Stimulated activated naive CD4-positive, alpha-beta T cell (primary cell): ENCODE measurements at places on chromosomes 1 and 21.

DNA sequence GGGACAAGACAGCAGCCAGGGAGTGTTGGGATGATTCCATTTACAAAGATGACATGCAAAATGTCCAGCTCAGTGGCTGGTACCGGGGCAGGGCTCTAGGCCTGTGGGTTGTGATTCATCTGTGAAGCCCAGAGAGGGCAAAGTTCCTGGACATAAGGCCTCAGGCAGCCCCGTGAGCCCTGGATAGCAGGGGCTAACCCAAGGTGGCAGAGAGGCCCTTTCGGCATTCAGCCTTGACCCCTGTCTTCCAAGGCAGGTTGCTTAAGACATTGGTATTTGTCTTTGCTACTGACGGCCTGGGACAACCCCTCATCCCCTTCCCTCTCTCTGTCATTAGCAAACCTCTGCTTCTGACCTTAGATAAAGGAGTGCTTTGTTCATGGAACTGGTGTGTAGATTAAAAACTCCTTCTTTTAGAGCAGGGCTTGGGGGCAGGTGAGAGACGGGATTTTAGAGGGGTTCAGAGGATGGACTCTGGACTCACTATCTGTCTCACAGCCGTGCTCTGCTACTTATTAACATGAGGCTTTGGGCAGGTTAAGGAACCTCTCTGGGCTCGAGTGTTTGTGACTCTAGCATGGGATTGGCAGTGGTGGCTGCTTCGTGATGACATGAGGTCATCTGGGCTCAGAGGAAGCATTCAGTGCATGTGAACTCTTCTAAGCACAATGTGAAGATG lies 36.3 kb downstream of the TMEM51 start:
- DNase-seq = no peak

DNA sequence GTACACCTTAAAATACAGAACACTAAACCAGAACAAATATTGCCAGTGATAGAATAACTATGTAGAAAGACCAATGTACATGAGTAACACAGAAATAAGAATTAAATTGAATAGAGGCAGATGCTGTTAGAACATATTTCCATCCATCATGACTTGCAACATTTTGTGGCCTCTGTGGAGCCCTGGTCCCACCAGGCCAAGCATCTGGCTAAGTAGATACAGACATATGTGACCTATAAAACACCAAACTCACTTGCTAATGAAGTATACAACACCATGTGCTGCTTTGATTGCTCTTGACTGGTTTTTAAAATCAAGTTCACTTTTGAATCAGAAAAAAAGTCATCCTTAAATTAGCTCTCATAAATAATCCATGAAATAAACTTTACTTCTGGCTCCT lies 20.5 kb downstream of the SLC19A2 start:
- DNase-seq = no peak

DNA sequence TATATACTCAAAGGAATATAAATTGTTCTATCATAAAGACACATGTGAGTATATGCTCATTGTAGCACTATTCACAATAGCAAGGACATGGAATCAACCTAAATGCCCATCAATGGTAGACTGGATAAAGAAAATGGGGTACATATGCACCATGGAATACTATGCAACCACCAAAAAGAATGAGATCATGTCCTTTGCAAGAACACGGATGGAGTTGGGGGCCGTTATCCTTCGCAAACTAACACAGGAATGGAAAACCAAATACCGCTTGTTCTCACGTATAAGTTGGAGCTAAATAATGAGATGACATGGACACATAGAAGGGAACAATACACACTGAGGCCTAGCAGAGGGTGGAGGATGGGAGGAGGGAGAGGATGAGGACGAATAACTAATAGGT lies 16.0 kb upstream of the SGIP1 start:
- no peak for DNase-seq

- no peak for DNase-seq
Measured at GRCh38 chr1:43968348-43968948, 1.4 kb upstream of the DPH2 start.

GRCh38 chr1:11308699-11309224 lies 35.8 kb downstream of the UBIAD1 start:
- no peak for DNase-seq

GRCh38 chr21:14683063-14683462 lies 136.9 kb upstream of the SAMSN1 start:
- no peak for DNase-seq

GRCh38 chr1:6246497-6247467 lies 2.8 kb downstream of the HES3 start:
- peak; percentile 22 for DNase-seq

- no peak for DNase-seq
Measured at GRCh38 chr1:214362188-214362882, 81.4 kb downstream of the SMYD2 start.

- no peak for DNase-seq
Measured at GRCh38 chr1:21836729-21837128, 24.7 kb downstream of the LDLRAD2 start.

- no peak for DNase-seq
Measured at GRCh38 chr1:197304638-197305200, 36.7 kb downstream of the CRB1 start.

- DNase-seq = no peak
Measured at GRCh38 chr1:12053752-12054548, 9.2 kb upstream of the TNFRSF8 start.

GRCh38 chr1:30900931-30901560 lies 7.5 kb downstream of the SDC3 start:
- DNase-seq = no peak

DNA sequence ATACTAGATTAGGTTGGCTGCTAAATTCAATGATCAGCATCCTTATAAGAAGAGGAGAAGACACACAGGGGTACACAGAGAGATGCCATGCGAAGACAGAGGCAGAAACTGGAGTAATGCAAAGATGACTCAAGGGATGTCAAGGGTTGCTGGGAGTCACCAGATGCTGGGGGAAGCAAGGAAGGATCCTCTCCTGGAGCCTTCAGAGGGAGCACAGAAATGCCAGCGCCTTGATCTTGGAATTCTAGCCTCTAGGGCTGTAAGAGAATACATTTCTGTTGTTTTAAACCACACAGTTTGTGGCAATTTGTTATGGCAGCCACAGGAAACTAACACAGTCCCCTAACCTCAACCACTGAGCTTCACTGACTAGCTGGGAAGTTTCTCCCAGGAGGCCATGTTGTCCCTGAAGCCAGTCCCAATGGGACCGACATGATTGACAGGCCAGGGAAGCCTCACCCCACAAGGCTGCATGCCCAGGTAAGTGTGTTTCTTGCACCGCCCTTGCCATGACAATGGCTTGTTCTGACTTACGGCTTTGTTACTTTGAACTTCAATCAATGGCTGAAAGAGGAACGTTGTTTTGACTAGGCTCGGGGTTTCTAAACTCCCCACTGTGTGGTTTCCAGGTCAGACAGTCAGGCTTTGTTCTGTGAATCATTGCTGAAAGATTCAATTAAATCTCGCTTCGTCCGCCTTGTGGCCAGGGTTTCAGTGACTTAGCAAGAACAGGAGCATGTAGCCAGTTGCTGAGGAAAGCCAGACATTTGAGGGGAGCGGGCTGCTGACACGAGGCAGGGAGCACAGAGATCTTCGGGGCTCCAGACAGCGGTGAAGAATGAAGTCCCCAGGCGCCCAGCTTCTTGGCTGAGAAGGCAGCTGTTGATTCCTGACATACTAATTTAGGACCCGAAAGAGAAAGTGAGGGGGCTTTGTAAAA lies 62.3 kb downstream of the RUNX1 start:
- DNase-seq = peak; percentile 48

DNA sequence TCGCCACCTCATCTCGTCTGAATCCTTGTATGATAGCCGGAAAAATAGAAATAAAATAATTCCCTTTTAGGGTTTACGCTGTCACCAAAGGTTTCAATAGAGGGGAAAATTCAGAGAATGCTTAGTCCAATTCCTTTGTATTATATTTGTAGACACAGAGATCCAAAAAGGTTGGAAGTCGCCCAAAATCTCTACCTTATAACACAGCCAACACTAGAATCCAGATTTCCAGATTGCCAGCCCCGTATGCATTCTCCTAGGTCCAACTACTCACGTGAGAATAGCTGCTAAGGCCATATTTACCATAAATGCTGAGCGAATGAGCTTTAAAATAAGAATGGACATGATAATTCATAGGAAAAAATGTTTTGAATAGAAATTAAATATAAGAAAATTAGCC lies 124.5 kb downstream of the KCNK1 start:
- no peak for DNase-seq

DNA sequence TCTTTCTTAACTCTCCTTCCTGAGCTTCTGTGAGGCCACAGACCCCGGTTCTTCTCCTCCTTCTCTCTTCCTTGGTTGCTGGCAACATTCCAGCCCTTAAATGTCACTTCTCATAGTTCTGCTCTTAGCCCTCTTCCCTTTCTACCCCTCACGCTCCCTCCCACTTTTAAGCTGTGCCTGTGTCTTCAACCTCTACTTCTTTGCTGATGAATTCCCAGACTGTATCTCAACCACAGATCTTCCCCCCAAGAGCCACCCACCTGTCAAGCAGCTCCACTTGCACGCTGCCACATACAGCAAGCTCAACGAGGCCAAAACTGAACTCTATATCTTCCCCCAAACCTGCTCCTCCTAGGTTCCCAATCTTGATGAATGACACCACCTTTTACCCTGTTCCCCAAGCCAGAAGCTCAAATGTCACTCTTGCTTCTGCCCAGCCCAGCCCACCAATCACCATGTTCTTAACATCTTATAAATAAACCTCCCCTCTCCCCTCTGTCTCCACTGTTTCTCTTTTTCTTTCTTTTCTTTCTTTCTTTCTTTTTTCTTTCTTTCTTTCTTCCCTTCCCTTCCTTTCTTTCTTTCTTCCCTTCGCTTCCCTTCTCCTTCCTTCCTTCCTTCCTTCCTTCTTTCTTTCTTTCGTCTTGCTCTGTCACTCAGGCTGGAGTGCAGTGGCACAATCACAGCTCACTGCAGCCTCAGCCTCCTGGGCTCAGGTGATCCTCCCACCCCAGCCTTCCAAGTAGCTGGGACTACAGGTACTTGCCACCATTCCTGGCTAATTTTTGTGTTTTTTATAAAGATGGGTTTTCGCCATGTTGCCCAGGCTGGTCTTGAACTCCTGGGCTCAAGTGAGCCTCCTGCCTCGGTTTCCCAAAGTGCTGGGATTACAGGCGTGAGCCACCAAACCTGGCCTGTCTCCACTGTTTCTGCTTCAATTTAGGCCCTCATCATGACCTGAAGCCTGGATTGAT lies 19.8 kb upstream of the PTP4A2 start:
- DNase-seq = peak; percentile 6

- no peak for DNase-seq
Measured at GRCh38 chr1:39732730-39733129, 6.0 kb upstream of the PPIE start.

DNA sequence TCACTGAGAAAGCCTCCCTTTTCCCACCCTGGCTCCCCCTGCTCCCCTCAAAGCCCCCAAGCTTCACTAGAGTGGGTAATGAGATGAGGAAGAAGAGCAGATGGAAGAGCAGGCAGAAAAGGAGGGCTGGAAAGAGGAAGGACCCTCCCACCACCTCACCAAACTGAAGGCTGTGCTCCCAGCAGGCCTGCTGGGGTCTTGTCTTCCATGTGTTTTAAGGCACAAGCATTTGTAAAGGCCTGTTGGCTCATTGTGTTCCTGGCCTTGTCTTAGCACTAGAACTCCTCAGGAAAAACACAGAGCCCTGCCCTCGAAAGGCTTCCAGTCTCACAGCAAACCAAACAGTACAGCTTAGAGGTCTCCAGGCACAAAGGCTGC lies 51.5 kb downstream of the TOMM20 start:
- no peak for DNase-seq

GRCh38 chr1:27744556-27744955 lies 18.8 kb downstream of the FAM76A start:
- DNase-seq = no peak

GRCh38 chr1:93815366-93816110 lies 63.5 kb downstream of the DNTTIP2 start:
- DNase-seq = no peak

- DNase-seq = no peak
Measured at GRCh38 chr21:31090376-31090775, 52.1 kb upstream of the KRTAP19-8 start.

DNA sequence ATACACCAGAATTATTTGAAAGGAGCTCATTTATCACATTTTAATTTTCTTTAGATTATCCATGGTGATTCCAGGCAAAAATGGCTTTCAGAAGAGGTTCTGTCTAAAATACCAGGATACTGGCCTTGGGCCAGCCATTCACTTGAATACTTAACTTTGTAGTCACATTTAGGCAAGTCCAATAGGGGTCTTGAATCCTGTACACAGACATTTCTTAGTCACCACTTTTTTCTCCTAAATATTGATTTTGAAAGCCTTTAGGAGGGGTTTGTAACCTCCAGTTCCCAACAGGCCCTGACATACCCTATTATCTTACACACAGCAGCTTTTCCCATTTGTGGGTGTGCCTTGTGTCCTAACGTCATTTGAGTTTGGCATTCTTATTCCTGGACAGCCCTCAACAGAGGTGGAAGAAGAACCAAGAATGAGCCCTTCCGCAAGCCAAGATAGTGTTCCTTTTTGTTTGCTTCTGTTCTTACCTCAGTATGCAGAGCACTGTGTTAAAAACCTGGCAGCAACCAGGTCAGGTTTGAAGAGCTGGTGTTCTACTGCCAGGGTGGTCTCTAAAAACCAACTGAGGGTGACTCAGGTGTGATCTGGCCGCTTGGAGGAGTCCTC lies 19.5 kb downstream of the MAP3K7CL start:
- DNase-seq = no peak
